Cortex of kidney (tissue), 1 donor: ENCODE measurements at places on chromosomes 11 and 22.
A peak's percentile ranks its signal among the peaks of the same experiment; 100 is the strongest.

- no peak for DNase-seq
Observed at GRCh38 chr11:70948855-70949531, 303.4 kb downstream of the SHANK2 start.

DNA sequence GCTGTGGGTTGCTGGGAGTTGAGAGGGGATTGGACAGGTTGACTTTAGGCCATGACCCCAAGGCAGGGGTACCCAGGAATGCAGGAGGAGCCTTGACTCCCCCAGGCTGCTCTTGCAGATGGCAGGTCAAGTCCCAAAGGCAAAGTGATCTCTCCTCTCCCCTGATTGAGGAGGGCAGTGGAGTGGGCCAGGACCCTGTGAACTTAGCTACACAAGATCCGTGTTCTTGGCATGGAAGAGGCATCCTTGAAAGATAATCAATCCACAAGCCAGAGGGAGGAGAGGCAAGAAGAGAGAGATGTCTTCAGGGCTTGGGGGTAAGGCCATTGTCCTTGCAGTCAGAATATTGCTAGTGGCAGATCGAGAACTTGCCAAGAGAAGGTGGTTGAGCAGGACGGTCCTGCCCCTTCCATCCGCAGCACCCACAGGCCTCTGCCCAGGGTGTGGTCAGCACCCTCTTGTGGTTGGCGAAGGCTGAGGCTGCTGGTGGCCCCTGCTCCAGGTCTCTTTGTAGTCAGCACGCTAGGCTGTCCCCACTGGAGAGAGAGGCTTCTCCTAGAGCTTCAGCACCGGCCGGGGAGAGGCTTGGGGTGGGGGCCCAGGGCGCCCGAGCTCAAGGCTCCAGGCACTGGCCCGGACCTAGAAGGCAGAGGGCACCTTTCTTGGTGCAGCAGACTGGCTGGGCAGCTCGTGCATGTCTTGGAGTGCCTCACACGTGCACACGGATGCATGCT is 45.4 kb downstream of the KCNC1 start:
- peak; percentile 9 for DNase-seq

- no peak for DNase-seq
Observed at GRCh38 chr11:90465553-90465952, 242.7 kb upstream of the CHORDC1 start.

DNA sequence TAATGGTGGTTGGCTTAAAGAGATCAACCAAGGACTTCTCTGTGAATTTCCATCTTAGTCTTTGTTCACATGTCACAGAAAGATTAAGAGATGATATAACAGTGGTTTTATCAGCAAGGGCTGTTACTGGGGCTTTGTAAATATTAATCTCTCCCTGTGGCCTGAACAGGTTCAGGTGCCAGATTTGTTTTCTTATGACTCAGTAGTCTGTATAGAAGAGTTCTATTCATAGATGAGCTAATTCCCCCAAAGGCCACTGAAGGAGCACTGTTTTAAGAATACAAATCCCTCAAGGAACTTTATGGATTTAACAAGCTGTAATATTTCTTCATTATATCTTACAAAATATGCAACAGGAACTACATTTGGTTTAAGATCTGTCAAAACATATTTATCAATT is 50.4 kb downstream of the TCP11L1 start:
- DNase-seq: no peak

- peak; percentile 38 for DNase-seq
Observed at GRCh38 chr11:62545437-62546243, 966 bp downstream of the AHNAK start.

DNA sequence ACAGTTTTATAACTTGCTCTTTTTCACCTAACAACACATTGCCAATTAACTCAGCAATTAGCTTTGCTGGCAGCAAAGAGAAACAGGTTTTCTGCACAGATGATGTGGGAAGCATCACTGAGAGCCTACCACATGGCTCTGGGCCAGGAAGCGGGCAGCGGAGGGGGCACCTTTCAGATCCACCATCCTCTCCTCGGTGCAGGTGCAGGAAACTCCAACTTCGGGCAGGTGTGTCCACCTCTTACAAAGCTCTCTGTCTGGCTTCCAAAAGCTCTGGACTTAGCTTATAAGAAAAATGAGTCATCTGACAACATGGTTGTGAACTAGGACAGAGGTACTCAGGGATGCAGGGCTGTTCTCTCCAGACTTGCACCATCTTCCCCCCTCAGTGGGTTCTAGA is 77.0 kb downstream of the RPS6KA4 start:
- no peak for DNase-seq

DNA sequence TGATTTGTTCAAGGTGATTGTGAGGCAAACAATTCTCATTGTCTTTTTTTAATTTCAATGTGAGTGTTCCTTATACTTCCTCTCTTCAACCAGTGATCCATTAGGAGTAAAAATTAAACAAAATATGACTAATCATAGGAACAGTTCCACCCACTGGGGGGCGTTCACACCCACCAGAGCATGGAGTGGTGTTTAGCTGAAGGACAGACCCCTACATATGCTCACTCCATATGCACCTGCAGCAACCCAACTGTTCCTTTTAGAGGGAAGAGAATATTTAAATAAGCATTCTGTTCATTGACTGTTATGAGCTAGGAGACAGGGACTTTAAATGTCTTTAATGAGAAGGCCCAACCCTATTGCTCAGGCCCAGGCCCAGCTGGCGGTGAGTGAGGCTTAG is 78.7 kb upstream of the DRD2 start:
- DNase-seq: no peak

- no peak for DNase-seq
Observed at GRCh38 chr11:105573091-105573490, 36.8 kb upstream of the GRIA4 start.

GRCh38 chr22:49518436-49518970 is 309.2 kb downstream of the BRD1 start:
- no peak for DNase-seq

- no peak for DNase-seq
Observed at GRCh38 chr11:62446091-62446490, 27.3 kb downstream of the SCGB1A1 start.

- DNase-seq: no peak
Observed at GRCh38 chr11:104572279-104572678, 326.0 kb downstream of the CASP12 start.

DNA sequence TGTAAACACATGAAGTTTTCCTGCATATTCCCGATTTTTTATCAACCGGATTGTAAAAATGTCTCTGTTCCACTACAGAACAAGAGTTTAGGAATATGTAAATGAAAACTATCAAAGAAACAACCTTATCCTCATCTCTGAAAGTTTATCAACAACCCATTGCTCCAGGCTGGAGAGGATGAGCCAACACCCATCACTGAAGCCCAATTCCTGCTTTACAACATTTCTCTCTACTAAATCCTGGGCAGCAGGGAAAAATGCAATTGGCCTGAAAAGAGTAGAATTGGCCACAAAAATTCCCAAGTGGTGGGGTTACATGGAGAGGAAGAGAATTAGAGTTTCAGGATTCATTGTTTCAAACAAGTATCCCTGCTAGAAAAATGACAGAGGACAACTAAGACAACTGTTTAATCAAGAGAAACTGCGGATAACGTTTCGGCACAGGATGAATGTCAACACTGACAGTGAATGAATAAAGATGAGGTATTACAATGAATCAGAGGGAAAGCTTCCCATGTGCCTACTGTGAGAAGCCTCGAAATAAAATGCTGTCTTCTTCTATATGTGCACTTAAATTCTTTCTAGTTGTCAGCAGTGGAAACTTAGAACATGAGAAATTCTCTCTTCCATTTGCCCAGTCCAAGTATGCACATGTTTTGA is 317.3 kb upstream of the ANO3 start:
- no peak for DNase-seq

GRCh38 chr11:120977266-120978137 is 46.4 kb upstream of the TBCEL start:
- no peak for DNase-seq

DNA sequence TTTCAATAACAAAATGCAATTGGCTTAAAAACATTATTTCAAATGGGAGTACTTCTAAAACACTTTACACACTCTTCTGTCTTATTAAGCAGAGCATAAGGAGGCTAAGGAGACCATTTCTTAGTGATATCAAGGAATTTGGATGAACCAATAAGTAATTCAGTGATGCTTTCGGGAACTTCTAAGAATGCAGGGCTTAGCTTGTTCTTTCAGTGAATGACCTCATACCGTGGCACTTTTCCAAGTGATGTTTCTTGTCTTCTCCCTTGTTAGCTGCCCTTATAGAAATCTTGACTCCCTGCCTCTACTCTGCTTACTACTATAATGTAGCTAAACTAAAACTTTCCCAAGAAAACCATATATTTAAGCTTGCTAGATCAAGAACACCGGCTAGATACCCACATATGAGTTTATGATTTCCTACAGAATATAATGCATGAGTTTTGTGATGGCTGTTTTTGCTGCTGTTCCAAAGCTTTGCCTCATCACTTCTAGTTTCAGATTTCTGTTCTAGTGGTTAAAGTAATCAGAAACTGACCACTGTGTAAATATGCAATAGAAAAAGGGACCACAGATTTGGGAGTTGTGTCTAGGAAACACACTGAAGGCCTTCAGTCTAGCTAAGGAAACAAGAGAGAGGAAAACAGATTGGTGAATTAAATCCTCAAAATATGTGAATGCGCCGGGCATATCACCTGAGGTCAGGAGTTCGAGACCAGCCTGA is 37.5 kb upstream of the STK33 start:
- no peak for DNase-seq

DNA sequence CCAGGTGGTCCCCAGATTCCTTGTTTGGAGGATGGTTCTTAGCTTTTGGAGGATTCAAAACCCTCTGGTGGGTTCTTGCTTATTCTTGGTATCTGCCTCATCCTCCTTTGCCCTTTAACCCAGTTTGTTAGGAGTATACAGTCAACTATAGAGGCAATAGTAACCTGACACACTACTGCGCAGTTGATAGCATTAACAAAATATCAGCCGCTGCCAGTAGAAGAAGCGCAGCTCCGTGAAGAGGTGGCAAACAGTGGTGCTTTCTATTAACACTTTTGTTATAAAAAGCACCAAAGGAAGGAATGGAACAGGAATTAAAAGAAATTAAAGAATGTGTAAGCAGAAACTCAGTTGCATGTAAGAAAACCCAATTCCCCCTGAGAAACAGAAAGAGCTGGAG is 29.3 kb downstream of the SLC22A25 start:
- no peak for DNase-seq

- DNase-seq: no peak
Observed at GRCh38 chr11:133911171-133911570, 45.6 kb downstream of the IGSF9B start.

DNA sequence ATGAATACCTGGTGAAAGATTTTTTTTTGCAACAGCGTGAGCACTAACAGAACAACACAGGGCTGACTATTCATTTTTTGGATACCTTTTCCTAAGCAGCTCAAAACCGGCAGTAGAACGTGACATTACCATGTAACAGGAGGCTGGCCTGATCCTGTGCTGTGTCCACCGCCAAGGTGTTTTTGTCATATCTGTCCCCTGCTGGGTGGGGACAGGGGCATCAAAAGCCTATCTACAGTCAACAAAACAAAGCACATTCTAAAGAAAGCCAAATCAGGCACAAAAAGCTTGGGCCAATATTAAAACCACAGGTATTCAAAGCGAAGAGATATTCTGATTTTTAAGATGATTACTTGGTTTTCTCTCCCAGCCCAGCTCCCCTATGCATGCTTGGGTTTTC is 151.2 kb downstream of the LRRC4C start:
- DNase-seq: no peak

DNA sequence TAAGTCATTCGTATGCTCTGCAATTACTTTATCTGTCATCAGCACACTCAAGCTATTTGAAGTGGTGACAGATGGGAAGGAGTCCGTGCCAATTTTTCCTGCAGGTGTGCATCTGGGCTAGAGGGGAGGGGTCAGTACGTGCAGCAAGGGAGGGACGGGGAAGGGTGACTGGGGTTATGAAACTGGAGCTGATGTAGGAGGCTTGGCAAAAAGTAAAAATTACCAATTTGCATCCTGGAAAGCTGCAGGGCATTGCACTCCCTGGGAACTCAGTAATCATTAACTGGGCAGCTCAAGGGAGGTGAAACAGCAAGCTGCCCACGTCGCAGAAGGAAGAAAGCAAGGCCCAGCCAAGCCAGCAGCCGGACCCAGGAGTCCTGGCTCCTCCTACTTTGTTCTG is 87.1 kb upstream of the TMEM45B start:
- no peak for DNase-seq

DNA sequence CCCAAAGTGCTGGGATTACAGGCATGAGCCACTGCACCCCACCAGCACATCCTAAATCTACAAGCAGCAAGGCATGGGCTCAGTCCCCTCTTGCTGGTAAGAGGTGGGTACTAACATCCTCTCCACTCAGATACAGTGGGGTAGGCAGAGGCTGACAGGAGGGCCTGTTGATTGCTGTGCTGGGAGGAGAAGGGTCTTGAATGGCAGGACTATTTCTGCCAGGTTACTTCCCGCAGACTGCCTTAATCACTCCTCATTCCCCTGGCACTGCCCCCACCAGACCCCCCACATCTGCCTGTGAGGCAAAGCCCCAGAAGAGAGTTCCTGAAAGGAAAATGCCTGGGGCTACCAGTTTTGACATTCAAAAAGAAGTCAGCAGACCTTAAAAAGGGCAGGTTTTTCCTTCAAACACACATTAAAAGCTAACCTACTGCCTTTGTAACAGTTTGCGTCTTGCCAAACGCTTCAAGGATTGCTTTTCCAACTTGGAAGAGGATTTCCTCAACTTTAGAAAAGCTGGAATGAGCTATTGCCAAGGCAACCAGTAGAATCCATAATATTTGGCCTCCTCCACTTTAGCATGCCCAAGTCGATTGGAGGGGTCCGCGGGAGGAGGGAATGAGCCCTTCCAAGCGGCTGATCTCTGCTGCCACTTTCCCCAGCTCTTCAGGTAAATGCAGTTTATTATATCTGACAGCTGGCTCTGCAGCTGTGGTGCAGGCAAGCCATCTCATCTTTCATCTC is 62.0 kb downstream of the FDX1 start:
- DNase-seq: no peak

- no peak for DNase-seq
Observed at GRCh38 chr22:45164270-45165088, 754 bp downstream of the NUP50 start.

DNA sequence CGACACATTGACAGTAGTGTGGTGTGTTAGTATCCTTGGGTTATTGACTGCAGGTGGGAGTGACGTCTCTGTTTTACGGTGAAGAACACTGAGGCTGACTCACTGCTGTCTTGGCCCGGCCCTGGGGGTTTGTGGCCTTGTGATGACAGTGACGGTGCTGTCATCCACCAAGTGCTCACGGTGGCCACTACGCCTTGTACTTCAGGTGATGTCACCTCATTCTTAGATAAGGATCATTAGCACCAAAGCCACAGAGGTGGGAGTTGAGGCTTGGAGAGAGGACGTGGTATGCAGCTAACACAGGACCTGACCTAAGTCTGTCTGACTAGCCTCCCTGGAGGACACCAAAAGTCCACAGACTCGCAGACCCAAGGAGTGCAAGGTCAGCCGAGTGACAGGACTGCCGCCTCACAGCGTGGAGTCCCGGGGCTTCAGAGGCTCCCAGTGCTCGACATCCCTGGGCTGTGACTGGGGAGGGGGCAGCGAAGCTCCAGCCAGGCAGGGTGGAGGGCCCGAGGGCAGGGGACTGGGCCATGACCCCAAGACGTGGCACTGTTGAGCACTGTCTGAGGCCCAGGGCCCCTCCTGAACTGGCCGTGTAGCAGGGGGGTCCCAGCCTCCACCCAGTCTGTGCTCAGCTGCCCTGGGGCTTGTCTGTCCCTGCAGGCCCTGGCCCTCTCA is 56.5 kb downstream of the NAT10 start:
- DNase-seq: no peak
